ENCODE measurements at places on chromosomes 2 and 18. TPM values are rescaled to one million over a fixed set of nuclear protein-coding genes. Genes with fewer than 3 reads are reported as not detected.

The RAB31 gene
- 42.9 TPM for total RNA-seq

The ALPG gene
- not detected for total RNA-seq

The FBXO48 gene
- 1.5 TPM for total RNA-seq

The ASXL3 gene
- total RNA-seq, result 25.0 TPM

Data from uterus (tissue), 4 donors.